NCI-H187 (cell line): ENCODE measurements at places on chromosomes 7 and 10.

DNA sequence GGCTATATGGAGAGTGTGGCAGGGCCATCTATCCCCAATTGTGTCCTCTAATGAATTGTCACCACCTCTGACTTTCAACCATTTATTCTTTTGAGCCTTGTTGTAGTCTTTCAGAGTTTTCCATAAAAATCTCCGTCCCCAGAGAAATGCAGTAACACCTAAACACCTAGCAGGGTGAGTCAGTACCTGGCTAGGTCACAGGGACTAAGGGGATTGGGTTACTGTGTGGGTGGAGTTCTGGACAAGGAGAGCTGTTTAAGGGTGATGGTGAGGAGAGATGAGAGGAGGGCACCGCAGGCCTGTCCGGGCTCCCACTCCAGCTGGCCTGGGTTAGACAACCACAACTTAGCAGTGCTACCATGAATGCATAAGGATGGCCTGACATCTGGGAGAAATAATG, 186.2 kb upstream of the LYZL1 start:
- DNase-seq, result no peak

- DNase-seq, result no peak
Measured at GRCh38 chr10:6383096-6383812, 180.5 kb downstream of the PFKFB3 start.

GRCh38 chr7:104694710-104695109, 319.3 kb upstream of the KMT2E start:
- DNase-seq, result no peak

DNA sequence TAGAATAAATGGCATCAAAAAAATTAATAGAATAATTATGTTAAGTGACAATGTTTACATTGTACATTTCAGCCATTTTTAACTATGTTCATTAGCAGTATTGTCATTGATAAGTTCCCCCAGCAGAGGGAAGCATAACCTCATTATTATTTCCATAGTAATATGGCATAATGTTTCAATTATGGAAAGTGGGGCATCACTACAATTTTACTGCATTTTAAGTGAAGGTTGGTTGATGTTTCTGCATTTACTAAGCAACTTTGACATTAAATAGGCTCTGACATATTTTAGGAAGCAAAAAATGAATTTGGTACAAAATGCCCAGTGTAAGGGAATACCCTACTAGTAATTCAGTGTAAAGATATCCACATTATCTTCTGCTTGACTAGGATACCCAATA, 218.3 kb downstream of the SEMA3A start:
- no peak for DNase-seq

DNA sequence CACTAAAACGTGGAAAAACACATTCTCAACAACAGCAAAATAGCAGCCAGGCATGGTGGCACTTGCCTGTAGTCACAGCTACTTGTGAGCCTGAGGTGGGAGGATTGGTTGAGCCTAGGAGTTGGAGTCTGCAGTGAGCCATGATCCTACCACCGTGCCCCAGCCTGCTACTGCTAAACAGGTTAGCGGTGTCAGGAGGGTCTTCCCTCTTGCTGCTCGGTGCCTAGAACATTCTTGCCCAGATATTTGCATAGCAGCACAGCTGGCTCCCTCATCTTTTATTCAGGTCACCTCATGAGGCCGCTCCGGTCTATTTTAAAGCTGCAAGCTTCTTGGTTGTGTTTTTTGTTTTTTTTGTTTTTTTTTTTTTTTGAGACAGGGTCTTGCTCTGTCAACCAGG, 2.9 kb upstream of the RABGEF1 start:
- DNase-seq, result no peak

GRCh38 chr10:103510046-103510685, 16.7 kb downstream of the NEURL1 start:
- DNase-seq, result no peak

DNA sequence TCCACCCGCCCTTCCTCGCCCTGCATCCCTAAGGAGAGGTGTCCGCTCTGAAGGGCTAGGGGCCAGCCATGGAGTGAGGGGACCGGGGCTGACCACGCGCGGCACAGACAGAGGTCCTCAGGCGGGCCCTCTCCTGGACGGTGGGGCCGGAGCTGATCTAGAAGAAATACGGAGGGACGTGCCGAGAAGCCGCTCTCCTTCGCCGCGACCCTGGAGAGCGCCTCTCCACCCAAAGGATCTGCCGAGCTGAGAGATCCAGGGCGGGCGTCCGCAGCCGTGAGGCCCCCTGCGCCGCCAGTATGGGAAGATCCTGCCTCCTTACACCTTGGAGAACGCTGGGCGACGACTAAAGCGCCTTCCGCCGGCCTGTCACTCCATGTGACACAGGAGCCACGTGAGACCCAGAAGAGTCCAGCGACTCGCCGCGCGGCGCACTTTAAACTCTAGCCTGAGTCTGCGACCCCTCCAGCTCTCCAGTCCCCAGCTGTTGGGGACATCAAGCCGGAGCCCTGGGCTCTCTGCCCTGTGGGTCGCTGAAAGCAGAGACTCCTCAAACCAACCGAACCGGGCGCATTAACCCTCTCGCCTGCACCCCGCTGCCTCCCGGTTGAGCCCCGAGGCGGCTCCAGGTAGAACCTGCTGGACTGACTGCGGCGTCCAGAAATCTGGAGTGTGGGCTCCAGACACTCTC, 1.5 kb upstream of the SFMBT2 start:
- DNase-seq, result no peak

DNA sequence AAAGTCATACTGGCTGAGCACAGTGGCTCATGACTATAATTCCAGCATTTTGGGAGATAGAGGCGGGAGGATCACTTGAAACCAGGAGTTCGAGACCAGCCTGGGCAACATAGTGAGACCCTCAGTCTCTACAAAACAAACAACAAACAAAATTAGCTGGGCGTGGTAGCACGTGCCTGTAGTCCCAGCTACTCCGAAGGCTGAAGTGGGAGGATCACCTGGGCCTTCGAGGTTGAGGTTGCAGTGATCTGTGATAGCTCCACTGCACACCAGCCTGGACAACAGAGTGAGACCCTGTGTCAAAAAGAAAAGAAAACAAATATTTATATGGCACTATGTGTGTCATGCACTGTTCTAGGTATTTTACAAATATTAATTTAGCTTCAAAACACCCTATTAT, 94.3 kb downstream of the DNMBP start:
- no peak for DNase-seq

DNA sequence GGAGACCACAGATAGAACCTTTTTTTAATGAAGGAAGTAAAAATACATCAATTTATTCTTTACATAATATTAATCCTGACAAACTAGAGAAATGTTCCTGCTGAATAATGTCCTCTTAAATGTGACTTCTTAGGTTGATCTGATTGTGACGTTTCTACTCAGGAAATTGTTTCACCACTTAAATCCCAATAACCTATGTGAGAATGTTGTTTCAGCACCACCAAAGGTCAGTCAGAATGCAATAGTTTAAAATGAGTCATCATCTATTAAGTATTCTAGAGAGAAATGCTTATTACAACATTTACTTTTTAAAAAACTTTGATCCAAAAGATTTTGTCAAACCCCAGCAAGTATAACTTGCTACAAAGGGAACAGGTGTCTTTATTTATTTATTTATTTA, 155.4 kb upstream of the CACNA2D1 start:
- no peak for DNase-seq

DNA sequence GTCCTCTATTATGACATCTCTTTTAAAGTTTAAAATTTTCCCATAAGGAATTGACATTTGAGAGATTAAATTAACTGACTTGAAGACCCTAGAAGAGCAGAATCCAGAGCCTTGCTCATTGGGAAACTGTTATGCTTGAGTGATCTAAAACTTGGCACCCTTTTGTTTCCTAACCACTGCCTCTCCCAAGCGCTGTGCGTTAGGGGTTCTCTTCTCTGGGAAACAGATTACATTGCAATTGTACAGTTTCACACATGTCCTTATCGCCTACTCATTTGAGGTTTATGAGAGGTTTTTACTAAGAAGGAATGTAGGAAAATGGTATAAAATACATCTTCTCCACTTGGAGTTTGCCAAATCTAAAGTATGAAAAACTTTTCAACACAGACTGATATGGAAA, 126.8 kb upstream of the AMPH start:
- DNase-seq, result no peak

GRCh38 chr7:136883046-136883445, 14.6 kb downstream of the CHRM2 start:
- no peak for DNase-seq

- no peak for DNase-seq
Measured at GRCh38 chr10:22321924-22322640, 1.2 kb downstream of the BMI1 start.
